ENCODE measurements at places on chromosomes 11 and 22.

DNA sequence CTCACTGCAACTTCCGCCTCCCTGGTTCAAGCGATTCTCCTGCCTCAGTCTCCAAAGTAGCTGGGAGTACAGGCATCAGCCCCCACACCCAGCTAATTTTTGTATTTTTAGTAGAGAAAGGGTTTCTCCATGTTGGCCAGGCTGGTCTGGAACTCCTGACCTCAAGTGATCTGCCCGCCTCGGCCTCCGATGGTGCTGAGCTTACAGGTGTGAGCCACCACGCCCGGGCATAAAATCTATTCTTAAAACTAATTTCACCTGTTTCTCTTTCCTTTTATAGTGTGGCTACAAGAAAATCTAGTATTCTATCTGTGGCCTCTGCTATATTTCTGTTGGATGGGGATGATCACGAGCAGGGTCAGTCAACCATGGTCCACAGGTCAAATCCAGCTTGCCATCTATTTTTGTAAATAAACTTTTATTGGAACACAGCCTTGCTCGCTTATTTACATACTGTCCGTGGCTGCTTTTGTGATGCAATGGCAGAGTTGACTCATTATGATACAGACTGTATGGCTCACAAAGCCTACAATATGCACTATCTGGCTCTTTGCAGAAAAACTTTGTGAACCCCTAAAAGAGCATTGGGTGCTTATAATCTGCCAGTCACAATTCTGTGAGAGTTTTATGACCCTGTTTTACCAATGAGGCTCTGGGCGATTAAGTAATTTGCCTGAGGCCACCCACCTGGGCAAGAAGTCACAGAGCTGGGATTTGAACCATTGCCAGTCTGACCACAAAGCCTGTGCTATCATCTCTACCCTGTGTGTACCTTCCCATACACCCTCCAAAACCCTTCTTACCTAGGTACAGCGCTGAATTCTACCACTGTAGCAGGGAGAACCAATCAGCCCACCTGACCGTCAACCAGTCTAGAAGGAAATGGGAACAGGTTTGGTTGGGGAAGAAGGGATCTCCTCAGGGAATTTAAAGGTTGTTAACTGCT is 28.3 kb downstream of the SLC1A2 start:
- DNase-seq = peak; percentile 71

DNA sequence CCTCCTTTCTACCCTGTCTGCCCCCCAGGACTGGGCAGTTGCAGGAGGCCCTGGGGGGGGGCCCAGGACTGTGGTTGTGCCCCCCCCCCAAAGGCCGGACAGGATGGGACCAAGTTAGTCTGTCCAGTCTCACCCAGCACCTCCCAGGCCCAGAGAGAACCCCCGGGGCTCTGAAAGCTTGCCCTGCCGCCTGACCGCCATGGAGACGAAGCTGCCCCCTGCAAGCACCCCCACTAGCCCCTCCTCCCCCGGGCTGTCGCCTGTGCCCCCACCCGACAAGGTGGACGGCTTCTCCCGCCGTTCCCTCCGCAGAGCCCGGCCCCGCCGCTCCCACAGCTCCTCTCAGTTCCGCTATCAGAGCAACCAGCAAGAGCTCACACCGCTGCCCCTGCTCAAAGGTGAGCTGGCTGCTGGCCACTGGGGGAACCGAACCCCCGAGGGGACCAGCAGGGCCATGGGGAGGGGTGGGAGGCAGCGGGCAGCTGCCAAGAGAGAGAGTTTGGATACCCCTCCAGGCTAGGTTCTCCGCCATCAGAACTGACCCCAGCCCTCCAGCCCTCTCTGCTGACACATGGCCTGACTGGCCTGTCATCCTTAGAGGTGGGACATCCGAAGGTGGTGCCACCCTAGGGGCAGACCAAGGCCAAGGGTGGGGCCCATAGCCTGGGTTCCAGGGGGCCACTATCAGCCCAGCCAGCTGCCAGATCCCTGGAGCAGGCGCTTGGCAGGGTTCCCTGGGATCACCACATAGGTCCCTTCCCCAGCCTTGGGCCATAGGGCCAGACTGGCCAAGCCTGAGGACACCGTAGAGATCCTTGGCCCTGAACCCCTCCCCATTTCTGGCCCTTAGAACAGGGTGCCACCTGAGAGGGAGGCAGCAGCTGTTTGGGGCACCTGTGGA is 1.3 kb downstream of the PPP2R5B start:
- no peak for DNase-seq

GRCh38 chr11:65436412-65437032 is 13.9 kb downstream of the NEAT1 start:
- no peak for DNase-seq

GRCh38 chr11:14254533-14255237 is 104.3 kb downstream of the RRAS2 start:
- DNase-seq = no peak

GRCh38 chr22:32413719-32414118 is 1.7 kb upstream of the RTCB start:
- DNase-seq = peak; percentile 5

All from fibroblast of skin of right quadriceps (primary cell).